ENCODE measurements at places on chromosomes 5 and 9.

DNA sequence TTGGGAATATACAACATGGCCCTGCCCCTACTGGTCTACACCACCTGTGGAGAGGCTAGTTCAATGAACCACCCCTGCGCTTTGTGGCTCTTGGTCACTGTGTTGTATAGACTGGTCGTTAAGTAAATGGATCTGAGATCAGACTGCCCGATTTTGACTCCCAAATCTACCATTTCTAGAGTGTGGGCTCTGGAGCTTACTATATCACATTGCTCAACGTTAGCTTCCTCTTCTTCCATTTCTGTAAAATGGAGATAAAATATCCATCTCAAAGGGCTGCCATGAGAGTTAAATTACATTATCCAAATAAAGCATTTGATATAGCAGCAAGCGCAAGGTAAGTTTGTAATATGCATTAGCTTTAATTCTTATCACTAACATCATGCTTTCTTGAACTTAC is 52.7 kb upstream of the IFNK start:
- peaks cover 7% of the 10 kb centered on the region for H3K4me1 ChIP-seq
- peaks cover 3% of the 10 kb centered on the region for H3K36me3 ChIP-seq
- H3K27ac ChIP-seq = no peak overlapping the region
- DNase-seq = no peak
- no peaks in the 10 kb centered on the region for H3K27me3 ChIP-seq

DNA sequence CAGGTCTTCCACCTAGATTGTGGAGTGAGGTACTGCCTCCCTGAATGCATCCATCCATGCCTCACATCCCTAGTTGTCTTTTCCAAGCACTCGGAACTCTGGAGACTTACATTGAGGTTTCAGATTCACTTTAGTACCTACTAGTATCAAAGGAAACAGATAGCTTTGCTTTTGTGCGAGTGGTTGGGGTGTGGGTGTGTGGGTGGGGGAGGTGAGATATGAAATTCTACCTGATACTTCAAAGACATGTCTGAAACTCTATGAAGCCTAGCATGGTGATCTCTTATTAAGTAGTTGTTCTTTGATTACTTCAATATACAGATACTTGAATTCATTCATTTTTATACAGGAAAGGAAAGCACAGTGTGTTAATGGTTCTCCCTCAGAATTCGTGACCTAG is 64.4 kb downstream of the MCCC2 start:
- DNase-seq = no peak
- no peaks in the 10 kb centered on the region for H3K27me3 ChIP-seq
- no peak overlapping the region for H3K27ac ChIP-seq
- no peak overlapping the region for H3K4me3 ChIP-seq
- no peaks in the 10 kb centered on the region for H3K4me1 ChIP-seq
- H3K36me3 ChIP-seq = peaks cover 5% of the 10 kb centered on the region

DNA sequence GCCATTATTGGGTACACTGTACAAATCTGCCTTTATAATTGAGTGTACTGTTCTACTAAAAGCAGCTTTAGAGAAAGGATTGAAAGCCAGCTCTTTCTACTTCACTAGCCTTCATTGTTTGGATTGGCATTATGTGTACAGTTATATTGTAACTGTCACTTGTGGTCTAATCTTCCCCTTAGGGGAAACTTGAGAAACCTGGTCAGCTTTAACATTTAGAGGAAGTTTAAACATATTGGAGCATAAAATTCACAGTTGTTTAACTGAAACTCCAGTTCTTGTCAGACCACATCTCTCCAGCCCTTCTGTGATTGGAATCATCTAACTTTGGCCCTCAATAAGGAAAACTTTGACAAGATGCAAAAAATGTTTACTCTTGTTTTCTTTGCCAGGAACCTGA is 24.6 kb downstream of the PIK3R1 start:
- H3K4me3 ChIP-seq = no peak overlapping the region
- H3K27me3 ChIP-seq = no peaks in the 10 kb centered on the region
- peaks cover 3% of the 10 kb centered on the region for H3K36me3 ChIP-seq
- DNase-seq = no peak

GRCh38 chr5:125004009-125004408 is 257.6 kb upstream of the ZNF608 start:
- no peak overlapping the region for H3K27ac ChIP-seq
- no peak overlapping the region for H3K4me3 ChIP-seq
- H3K36me3 ChIP-seq = no peaks in the 10 kb centered on the region
- H3K27me3 ChIP-seq = no peaks in the 10 kb centered on the region

- no peaks in the 10 kb centered on the region for H3K27me3 ChIP-seq
- DNase-seq = peak; percentile 86
- no peak overlapping the region for H3K27ac ChIP-seq
- no peaks in the 10 kb centered on the region for H3K36me3 ChIP-seq
These were observed 1342.1 kb upstream of the C9orf72 start for GRCh38 chr9:28915202-28915930.

DNA sequence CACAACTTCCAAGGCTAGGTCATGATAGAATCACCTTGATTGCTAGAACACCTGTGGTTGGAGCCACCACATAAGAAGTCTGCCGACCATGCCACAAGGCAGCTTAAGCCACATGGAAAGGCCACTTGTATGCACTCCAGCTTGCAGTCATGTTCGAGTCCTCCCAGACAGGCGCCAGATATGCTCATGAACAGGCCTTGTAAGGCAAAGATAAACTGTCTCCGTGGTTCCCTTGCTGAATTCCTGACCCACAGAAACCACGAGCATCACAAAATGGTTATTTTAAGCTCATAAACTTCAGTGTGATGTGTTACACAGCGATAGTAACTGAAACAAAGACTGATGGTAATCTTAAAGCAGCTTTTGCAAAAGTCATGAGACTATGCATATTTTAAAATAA is 188.4 kb upstream of the DAPK1 start:
- DNase-seq = no peak
- no peaks in the 10 kb centered on the region for H3K27me3 ChIP-seq
- no peaks in the 10 kb centered on the region for H3K36me3 ChIP-seq
- H3K27ac ChIP-seq = no peak overlapping the region
- H3K4me1 ChIP-seq = no peaks in the 10 kb centered on the region
- H3K4me3 ChIP-seq = no peak overlapping the region

All from trophoblast cell (in vitro differentiated cells and primary cell).